ENCODE measurements at places on chromosomes 4 and X.

DNA sequence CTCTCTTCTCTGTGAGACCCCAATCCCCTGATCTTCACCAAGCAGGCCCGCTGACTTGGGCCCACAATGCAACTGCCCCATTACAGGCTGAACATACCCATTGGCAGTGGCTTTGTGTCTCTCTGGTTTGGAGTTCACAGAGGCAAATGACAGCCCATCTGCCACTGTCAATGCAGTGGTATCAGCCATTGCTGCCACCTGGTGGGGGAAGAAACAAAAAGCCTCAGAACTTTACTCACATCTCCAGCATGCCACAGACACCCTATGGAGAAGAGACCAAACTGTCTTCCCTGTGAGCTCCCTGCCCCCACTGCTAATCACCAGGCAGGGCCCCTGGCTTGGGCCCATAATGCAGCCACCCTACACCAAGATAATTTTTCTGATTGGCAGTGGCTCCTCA lies 729.3 kb upstream of the ACTRT1 start:
- no peak for DNase-seq

DNA sequence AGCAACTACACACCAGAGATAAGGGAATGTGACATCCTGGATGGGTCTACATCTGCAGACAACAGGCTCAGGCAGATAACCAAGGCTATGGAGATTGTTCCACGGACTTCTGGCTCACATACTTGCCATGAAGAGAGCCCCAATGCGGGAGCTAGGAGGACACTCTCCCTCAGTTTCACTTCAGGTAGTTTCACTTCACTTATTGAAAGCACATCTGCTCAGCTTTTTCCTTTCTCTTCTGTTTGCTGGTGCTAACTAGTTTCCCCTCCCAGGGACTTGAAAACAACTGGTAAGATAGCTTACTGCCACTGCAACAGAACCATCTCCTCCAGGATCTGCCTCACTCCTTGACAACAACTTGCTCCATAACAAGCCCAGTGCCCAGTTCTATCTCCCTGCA lies 1.4 kb upstream of the CT47C1 start:
- DNase-seq, result no peak

- DNase-seq, result no peak
Observed at GRCh38 chr4:26162101-26162500, 158.7 kb upstream of the RBPJ start.

DNA sequence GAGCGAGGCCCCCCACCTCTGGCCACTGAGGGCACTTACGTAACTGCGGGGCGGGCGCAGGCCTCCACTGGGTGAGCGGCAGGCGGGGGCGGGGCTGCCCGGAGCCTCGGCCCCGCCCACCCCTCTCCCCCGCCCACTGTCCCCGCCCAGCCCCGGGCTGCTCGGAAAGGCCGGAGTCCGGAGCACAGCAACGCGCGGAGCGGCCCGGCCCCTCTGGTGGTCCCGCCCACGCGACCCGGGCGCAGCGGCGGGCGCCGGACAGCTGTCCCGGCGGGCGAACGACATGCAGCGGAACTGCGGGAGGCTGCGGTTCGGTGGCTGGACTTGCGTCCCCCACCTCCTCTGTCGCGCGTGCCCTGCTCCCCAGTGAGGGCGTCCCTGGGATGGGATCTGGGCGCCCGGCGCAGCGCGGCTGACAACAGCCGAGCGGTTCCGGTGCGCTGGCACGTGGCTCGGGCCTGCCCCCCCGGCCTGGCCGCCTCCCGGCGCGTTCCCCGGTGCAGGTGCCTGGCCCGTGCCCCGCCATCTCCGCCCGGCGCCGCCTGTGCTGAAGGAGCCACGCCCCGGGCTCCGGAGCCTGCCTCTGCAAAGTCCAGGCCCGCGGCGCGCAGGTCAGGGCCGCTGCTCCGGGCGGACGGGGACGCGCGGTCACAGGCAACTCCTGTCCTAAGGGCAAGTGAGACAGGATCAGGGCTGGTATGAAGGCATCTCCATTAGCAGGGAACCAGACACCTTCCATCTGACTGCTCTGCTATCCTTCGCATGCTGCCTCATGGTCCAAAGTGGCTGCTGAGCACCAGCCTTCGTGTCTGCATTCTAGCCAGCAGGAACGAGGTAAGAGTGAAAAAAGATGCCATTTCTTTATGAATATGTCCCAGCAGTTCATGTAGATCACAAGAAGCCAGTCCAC lies 21.8 kb upstream of the JAKMIP1 start:
- no peak for DNase-seq

DNA sequence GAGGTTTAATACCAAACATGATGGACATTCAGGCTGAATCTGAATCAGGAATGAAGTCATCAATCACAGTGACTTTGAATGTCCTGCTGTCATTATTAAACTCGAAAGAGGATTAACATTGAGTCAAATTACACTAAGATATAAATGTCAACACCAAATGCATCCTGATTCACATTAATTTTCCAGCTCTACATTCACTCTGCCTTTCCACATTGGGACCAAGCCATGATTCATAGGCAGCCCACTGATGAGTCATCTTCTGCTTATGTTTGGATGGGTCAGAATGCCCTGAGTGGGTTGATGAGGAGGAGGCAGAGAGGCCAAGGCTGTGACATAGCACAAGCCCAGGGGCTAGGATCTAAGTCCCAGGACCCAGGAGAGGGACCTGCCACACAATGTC lies 247.6 kb upstream of the RPS6KA3 start:
- no peak for DNase-seq

DNA sequence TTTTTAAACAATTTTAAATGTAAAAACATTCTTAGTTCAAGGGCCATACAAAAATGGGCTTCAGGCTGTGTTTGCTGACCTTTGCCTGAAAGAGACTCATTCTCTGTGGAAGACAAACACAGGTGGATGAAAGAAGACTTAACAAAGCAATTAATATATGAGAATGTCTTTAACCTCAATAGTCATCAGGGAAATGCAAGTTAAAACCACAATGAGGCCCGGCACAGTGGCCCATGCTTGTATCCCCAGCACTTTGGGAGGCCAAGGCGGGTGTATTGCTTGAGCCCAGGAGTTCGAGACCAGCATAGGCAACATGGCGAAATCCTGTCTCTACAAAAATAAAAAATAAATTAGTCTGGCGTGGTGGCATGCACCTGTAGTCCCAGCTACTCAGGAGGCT lies 7.1 kb upstream of the SMARCA1 start:
- DNase-seq, result no peak

DNA sequence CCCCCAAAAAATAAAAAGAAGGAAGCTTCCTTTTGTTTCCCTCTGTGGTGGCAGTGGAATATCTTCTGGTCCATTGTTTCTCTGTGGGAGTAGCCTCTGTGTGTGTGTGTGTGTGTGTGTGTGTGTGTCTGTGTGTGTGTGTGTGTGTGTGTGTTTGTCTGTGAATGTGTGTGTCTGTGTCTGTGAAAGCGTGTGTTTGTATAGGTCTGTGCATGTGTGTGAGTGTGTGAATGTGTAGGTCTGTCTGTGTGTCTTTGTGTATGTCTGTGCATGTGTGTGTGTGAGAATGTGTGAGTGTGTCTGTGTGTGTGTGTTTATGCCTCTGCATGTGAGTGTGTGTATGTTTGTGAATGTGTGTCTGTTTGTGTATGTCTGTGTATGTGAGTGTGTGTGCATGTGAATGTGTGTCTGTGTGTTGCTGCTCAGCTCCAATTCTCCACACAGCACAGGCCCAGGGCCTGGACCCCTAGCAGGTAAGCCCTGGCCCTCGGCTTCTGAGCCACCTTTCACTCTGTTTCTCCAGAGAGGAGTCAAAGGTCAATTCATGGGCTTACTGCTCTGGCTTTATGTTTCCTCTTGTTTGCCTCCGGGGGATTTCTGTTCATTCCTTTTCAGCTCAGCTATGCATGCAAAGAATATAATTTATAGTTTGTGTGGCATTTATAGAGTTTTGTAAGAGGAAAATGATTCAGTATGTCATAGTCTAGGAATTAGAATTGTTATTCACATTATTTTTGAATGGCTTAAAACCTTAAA lies 89.8 kb downstream of the UCHL1 start:
- DNase-seq, result no peak

DNA sequence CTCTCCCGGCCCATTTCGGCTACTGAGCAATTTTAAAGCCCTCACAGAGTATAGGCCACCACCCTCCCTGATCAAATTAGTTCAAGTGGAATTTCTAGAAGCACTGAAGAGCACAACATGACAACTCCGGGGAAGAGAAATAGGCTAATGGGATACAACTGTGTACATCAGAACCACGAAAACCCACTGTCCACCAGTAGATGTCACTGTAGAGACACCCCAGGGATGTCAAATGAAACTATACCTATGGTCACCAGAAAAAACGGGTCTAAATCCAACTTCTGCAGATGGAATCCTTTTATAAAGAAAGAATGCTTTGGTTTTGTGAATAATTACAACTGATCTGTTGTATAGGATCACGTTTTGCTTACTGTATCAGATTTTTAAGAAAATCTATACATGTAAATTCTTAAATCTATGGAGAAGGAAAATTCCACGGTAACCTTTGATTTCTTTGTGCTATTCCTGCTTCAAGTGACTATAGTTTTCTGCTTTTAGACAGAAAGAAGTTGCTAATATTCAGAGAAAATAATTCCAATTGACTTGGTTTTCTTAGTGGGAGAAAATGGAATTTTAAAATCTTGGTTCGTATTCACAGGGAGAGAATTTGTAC lies 29.5 kb upstream of the MAP3K15 start:
- peak; percentile 23 for DNase-seq

DNA sequence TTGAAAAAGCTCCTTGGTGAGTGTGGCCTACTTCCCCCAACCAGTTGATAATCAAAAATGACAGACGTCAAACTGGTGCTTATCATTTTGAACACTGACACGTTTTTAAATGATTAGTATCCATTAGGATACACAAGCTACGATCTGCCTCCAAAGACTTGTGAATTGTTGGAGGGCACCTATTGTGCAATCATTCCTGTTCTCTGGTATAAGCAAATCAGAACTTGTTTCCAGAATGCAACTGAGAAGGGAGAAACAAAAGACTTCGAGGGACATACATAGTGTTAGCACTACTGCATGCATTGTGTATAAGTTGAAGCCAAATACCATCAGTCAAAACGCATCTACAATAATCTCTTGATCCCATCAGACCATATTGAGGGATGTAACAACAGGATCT lies 11.6 kb downstream of the NPY2R start:
- DNase-seq, result no peak

- peak; percentile 3 for DNase-seq
Observed at GRCh38 chr4:129641179-129641578, 545.2 kb downstream of the C4orf33 start.

- no peak for DNase-seq
Observed at GRCh38 chr4:150318527-150318926, 240.3 kb downstream of the DCLK2 start.

GRCh38 chr4:113636438-113636818 lies 125.1 kb downstream of the CAMK2D start:
- no peak for DNase-seq
